AG04449 (cell line): ENCODE measurements at places on chromosomes 6 and 20.

DNA sequence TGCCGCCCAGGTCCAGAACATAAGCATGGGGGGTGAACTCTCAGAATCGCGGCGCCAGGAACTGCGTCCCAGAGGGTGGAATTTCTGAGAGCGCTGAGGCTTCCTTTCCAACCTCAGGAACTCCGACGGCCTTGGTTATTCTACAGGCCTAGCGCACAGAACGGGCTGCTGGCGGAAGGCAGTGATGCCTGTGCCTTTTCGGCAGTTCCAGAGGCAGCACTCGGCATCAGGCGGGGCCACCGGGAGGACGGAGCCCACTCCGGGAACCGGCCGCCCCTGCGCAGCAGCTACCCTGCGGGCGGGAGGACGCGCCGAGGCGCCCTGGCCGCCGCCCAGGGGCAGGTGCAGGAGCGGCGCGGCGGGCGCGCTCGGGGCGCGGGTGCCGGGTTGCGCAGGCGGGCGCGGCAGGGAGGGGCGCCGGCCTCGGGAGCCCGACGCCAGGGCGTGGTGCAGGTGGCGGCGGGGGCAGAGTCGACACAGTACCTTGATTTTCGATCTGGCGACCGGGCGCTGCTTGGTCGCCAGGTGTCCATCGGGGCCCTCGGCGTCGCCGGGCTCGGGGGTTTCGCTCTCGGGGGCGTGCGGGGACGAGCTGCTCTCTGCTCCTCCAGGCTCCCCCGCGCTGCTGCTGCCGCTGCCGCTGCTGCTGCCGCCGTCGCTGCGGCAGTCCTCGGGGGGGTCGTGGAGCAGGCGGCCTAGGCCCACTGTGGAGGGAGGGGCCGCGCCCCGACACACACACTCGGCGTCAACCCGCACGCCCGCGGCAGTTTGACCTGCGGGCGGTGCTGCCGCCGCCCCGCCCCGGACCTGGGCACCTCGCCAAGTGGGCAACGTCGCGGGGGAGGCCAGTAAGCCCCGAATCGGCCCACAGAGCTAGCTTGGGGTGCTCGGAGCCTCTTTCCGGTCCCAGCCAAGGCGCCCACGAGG, 1.3 kb downstream of the OVOL2 start:
- DNase-seq = no peak

- no peak for DNase-seq
Measured at GRCh38 chr6:1972962-1973361, 272.4 kb downstream of the GMDS start.

- DNase-seq = peak; percentile 9
Measured at GRCh38 chr6:13810688-13811446, 3.5 kb downstream of the MCUR1 start.

- peak; percentile 62 for DNase-seq
Measured at GRCh38 chr20:50320901-50321796, 130.5 kb downstream of the CEBPB start.

DNA sequence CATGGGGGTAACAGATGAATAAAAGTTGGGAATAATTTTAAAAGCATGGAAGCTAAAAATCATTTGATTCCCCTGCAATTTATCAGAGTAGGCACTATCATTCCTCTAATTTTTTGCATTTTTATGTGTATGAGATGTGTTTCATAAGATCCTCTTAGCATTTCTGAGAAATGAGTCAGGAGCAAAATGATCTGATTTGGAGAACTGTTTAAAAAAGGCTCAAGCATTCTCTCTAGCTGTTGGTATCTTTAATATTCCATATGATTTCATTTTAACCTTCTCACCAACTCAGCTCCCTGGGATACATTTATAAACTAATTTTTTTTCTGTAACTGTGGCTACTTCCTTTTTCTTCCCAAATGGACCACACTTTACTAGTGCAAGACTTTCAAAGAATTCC, 60.9 kb downstream of the MCHR2 start:
- peak; percentile 75 for DNase-seq

GRCh38 chr6:25085756-25086155, 150.0 kb upstream of the RIPOR2 start:
- no peak for DNase-seq

GRCh38 chr20:10590950-10591671, 82.7 kb downstream of the JAG1 start:
- no peak for DNase-seq

GRCh38 chr6:95819939-95820338, 195.8 kb upstream of the FUT9 start:
- DNase-seq = no peak

- DNase-seq = no peak
Measured at GRCh38 chr6:105459864-105460263, 57.0 kb upstream of the PREP start.

DNA sequence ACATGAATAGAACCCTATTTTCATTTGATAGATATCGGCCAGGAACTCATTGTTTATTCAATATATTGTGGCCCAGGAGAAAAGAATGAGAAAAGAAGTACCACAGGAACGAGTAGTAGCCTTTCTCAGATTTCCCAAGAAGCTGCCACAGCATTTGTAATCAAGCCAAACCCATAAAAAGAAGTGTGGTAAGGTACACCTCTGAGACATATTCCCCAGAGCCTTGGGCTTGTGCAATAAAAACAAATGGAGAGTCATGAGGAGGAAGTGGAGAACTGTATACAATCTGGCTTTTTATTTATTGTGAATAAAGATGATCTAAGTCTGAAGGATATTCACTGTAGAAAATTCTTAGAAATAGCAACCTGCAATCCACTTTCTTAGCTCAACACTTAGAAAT, 36.7 kb downstream of the KIF6 start:
- peak; percentile 62 for DNase-seq
